Activated CD8-positive, alpha-beta memory T cell treated with anti-CD3 and anti-CD28 coated beads, Interleukin-2, amount 50 U/mL, for 48 hours (primary cell): ENCODE measurements at places on chromosomes 1 and 21.

GRCh38 chr1:119549719-119550132 is 42.7 kb downstream of the HSD3B1 start:
- peak; percentile 51 for DNase-seq

GRCh38 chr1:22341791-22342605 is 109.7 kb upstream of the ZBTB40 start:
- DNase-seq = no peak

DNA sequence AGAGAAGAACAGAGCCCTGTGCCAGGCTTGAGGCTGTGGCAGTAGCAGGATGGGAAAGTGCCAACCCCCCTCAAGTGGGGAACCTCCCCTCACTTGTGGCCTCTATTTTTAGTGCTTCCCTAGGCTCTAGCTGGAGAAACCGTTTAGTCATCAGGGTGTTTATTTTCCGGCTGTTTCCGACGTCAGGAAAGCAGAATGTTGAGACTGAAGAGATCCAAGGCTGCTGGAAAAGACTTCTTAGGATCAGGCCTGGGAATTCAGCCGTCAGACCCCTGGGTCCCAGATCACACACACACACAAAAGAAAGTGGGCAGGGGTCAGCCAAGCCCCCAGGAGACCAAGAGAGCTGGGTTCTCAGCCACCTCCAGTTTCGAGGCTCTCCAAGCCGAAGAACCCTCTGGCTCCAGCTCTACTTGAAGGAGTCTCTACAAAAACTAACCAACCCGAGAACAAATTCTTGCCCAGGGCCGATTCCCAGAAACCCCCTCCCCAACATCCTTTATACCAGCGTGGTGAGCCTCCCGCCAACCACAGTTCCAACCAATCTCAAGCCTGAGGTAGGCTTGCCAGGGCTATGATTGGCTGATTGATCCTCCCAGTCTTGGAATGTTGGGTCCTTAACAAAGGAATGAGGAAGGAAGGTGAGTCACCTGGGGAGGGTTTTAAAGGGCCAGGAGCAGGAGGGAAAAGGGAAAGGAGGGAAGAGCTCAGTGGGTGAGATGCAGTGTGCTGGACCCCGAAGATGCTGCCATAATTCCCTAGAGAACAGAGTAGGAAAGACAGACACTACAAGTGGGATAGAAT is 2.5 kb upstream of the MEF2D start:
- no peak for DNase-seq

- peak; percentile 75 for DNase-seq
Measured at GRCh38 chr1:112508278-112509004, at the start of gene WNT2B. Gene WNT2B (plus strand): TSS chr1:112508965. CDS start chr1:112509263, 298 bp downstream.

GRCh38 chr1:76225526-76225925 is 151.0 kb downstream of the ST6GALNAC3 start:
- no peak for DNase-seq

DNA sequence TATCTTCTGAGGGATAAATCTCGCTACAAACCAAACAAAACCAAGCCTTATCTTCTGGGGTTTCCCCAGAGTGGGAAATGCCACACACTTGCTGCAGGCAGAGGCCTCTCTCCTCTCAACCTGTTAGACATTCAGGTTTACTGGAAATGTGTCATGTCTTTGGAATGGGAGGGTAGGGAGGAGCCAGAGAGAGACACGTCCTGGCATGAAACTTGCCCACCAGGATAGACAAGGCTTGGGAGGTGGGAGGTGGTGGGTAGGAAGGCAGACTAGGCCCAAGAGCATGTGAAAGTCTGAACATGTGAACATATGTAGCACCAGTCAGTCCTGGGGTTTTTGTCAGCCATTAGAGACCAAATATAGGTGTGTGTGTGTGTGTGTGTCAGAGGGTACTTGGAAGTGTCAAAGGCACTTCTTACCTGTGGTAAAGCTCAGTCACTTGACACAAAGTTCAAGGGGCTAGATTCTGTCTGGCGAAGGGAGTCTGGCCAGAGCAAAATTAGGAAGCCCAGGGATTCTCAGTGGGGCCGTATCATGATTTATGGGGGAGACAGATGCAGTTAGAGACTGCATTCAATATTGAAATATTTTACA is 32.4 kb upstream of the PIGC start:
- DNase-seq = no peak

DNA sequence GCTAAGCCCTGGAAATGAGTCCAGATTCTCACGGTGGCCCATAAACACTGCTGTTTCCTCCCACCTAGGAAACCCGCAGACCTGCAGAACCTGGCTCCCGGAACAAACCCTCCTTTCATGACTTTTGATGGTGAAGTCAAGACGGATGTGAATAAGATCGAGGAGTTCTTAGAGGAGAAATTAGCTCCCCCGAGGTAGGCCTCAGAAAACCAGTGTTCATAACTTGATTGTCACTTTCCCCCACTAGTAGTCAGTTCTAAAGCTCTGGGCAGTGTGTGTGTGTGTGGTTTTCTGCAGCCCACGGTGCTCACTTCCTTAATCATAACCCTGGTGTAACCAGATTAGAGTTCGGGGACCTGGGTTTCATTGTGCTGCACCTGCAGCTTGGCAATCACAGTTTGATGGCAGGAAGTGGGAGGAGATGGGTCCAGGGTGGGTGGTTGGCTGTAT is 39.1 kb downstream of the CLIC6 start:
- peak; percentile 77 for DNase-seq
